Psoas muscle (tissue), 8 donors: ENCODE measurements at places on chromosomes 1 and 21. TPM values are rescaled to one million over a fixed set of nuclear protein-coding genes. Genes with fewer than 3 reads are reported as not detected.

DNA sequence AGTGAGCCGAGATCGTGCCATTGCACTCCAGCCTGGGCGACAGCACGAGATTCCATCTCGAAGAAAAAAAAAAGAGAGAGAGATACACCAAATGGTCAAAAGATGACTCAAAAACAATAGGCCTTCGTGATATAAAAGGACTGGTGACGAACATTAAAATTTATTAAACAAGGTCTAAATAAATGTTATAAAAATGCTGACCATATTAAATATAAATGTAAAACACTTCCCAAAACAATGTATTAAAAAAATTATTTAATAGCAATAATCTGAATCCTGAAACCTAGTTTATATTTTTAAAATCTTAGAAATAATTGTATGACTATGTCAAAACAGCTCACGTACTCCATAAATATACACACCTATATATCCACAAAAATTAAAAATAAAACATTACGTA, 247.6 kb downstream of the SETD4 start:
- no peak for DNase-seq

DNA sequence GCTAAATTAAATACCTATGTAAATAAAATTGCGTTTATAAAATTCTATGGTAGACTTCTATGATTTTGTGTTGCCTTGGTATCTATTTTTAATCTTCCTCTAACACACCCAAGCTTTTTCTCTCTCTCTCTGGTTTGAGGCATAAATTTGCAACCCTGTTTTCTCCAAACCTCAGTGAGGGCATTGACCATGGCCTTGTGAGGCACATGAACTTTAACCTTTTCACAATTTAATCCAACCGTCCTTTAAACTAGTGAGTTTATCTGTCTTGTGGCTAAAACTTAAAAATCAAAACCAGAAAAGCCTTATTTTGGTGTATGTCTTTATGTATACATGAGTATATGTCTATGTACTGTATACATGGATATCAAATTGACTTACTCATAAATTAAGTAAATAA, 746.6 kb upstream of the B3GALT2 start:
- no peak for DNase-seq

GRCh38 chr21:33308586-33309490, 15.9 kb upstream of the IFNAR1 start:
- DNase-seq = no peak

The KCNE2 gene
- polyA plus RNA-seq = 0.12 TPM

The TNFRSF4 gene
- polyA plus RNA-seq = 1.7 TPM
